ENCODE measurements at places on chromosomes 11 and 22.

DNA sequence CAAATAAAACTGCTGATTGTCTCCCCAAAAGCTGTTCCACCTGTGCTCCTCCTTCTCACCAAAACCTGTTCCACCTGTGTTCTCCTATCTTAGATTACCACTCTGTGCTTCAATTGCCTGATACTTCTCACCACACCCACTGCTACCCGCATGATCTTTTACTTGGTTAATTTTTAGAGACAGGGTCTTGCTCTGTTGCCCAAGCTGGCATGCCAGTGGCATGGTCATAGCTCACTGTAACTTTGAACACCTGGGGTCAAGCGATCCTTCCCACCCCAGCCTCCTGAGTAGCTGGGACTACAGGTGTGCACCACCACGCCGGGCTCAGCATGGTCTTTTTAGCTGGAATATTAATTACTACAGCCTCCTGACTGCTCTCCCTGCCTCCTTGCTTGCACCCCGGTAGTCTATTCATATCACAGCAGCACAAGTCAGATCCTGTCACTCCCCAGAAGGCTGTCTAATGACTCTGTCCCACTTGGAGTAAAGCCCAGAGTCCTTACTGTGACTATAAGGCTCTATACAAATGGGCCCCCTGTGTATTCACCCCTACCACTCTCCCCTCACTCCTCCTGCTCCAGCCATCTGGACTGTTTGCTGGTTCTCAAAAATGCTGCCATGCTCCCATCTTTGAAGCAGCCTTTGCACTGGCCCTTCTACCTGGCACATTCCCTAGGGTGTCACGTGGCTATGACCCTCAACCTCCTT lies 3.5 kb downstream of the C11orf91 start:
- H3K4me1 ChIP-seq: peaks cover 16% of the 10 kb centered on the region
- no peak overlapping the region for H3K4me3 ChIP-seq
- peaks cover 40% of the 10 kb centered on the region for H3K27me3 ChIP-seq
- DNase-seq: no peak
- no peak overlapping the region for H3K27ac ChIP-seq
- H3K36me3 ChIP-seq: peaks cover 4% of the 10 kb centered on the region

- no peaks in the 10 kb centered on the region for H3K4me1 ChIP-seq
- H3K36me3 ChIP-seq: no peaks in the 10 kb centered on the region
- no peak overlapping the region for H3K4me3 ChIP-seq
- H3K27ac ChIP-seq: no peak overlapping the region
These were observed 120.3 kb upstream of the ZC3H12C start for GRCh38 chr11:109972939-109973338.

GRCh38 chr11:69652999-69653398 lies 12.0 kb downstream of the CCND1 start:
- no peaks in the 10 kb centered on the region for H3K27me3 ChIP-seq
- no peak overlapping the region for H3K4me3 ChIP-seq
- H3K4me1 ChIP-seq: no peaks in the 10 kb centered on the region
- DNase-seq: no peak

DNA sequence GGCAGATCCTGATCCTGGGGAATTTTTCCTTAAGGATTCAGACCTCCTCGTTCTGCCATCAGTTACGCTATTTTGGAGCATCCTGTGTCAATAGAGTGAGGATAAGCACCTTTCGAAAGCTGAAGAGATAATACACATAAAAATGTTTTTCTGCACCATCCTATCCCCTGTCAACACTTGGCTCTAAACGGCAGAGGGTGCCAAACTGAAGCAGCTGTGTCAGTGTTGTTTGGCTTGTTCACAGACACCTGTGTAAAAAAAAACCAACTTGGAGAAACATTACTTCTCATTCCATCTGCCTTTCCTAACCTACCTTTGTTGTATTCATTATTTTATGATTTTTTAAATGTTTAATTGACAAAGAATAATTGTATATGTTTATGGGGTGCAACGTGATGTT lies 417.0 kb upstream of the DDI1 start:
- H3K4me1 ChIP-seq: no peaks in the 10 kb centered on the region
- H3K4me3 ChIP-seq: no peak overlapping the region
- no peaks in the 10 kb centered on the region for H3K36me3 ChIP-seq
- peaks cover 13% of the 10 kb centered on the region for H3K27me3 ChIP-seq
- no peak for DNase-seq
- no peak overlapping the region for H3K27ac ChIP-seq

DNA sequence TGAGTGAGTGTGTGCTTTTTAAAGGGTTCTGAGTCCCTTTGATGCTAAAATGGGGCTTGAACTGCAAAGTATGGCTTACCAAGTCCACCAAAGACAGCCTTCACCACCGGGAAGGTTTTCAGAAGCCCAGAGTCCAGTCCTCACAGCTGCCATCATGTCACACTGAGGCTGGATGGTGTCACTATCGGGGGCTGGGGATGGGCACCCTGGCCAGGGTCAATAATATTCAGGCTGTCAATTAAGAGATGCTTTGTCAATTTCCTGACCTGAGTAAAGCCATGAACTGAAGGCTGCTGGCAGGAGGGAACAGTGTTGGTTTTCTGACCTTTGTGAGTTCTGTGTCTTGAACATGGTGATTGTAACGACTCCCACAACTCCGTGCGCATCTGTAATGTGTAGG lies 373.0 kb upstream of the B3GAT1 start:
- H3K4me3 ChIP-seq: no peak overlapping the region
- no peak for DNase-seq
- H3K27ac ChIP-seq: no peak overlapping the region
- H3K4me1 ChIP-seq: no peaks in the 10 kb centered on the region
- H3K36me3 ChIP-seq: no peaks in the 10 kb centered on the region

- no peaks in the 10 kb centered on the region for H3K27me3 ChIP-seq
- peaks cover 8% of the 10 kb centered on the region for H3K36me3 ChIP-seq
- H3K4me1 ChIP-seq: peaks cover 9% of the 10 kb centered on the region
These were observed 31.0 kb downstream of the TPCN2 start for GRCh38 chr11:69079661-69080256.

DNA sequence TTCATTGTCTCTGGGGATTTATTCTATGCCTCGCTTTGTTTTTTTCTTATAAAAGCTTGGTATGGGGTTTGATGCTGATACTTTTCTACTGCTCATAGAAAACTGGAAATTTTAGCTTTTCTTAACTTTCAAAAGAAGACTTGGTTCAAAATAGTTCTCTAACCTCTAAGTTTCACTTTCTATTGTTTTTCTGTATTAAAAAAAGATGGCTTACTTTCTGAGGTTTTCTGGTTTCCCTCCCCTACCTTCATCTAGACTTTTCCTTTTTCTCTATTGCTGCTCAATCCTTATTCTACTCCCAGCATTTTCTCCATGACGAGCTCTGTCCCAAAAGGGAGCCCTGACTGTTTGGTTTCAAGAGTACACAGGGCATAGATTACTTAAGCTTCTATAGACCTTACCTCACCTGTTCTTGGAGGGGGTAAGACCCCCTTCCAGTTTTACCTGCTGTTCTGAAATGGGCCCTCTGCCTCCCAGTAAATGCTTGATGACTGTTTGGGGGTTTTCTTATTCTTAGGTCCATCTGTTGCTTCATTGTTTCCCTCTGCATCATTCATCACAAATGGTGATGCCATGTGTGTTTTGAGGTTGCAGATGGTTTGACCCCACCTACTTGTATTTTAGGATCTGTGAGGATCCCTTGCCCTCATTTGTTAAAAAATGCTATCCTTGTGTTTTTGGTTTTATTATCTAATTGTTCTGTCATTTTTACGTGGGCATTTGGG lies 29.5 kb downstream of the DNHD1 start:
- peaks cover 5% of the 10 kb centered on the region for H3K36me3 ChIP-seq
- H3K4me3 ChIP-seq: peak overlapping the region; percentile 36
- peaks cover 11% of the 10 kb centered on the region for H3K4me1 ChIP-seq
- H3K27ac ChIP-seq: peak overlapping the region; percentile 85

GRCh38 chr11:88175569-88176075 lies 379 bp upstream of the RAB38 start:
- H3K27ac ChIP-seq: peak overlapping the region; percentile 64
- H3K4me1 ChIP-seq: peaks cover 21% of the 10 kb centered on the region
- peak overlapping the region; percentile 70 for H3K4me3 ChIP-seq
- H3K36me3 ChIP-seq: no peaks in the 10 kb centered on the region
- H3K27me3 ChIP-seq: no peaks in the 10 kb centered on the region
- no peak for DNase-seq

GRCh38 chr11:27757953-27758352 lies 57.7 kb upstream of the BDNF start:
- no peak for DNase-seq
- H3K27me3 ChIP-seq: no peaks in the 10 kb centered on the region
- no peak overlapping the region for H3K27ac ChIP-seq
- no peak overlapping the region for H3K4me3 ChIP-seq

GRCh38 chr22:47836957-47837356 lies 1074.5 kb downstream of the TBC1D22A start:
- H3K27me3 ChIP-seq: peaks cover 67% of the 10 kb centered on the region
- no peaks in the 10 kb centered on the region for H3K4me1 ChIP-seq
- no peaks in the 10 kb centered on the region for H3K36me3 ChIP-seq

DNA sequence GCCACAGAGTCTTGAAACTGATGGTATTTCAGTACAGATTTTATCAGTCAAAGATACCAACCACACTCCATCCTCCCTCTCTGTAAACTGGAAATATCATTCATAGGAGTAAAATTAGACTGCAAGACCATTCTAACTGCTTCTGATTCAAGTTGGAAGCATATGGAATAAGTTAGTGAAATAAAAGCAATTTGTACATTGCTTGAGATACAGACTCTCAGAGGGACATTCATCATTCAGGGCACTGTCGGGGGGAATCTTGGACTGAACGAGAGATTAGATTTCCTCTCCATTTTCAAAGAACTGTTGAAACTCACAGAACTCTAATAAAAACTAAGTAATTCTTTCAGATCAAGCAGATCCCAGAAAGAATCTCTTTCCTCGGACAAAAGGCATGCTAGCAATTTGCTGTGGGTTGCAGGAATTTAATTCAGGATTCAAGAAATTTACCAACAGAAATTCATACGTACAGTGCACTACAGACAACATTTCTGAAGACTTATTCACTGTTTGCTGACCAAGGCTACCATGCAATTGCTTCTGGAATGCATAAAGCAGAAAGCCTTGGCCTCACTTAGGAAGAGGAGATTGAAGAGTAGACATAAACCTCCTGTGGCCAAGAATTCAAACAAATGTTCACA lies 34.1 kb downstream of the PAMR1 start:
- no peaks in the 10 kb centered on the region for H3K4me1 ChIP-seq
- no peaks in the 10 kb centered on the region for H3K36me3 ChIP-seq
- H3K4me3 ChIP-seq: no peak overlapping the region
- peaks cover 32% of the 10 kb centered on the region for H3K27me3 ChIP-seq

DNA sequence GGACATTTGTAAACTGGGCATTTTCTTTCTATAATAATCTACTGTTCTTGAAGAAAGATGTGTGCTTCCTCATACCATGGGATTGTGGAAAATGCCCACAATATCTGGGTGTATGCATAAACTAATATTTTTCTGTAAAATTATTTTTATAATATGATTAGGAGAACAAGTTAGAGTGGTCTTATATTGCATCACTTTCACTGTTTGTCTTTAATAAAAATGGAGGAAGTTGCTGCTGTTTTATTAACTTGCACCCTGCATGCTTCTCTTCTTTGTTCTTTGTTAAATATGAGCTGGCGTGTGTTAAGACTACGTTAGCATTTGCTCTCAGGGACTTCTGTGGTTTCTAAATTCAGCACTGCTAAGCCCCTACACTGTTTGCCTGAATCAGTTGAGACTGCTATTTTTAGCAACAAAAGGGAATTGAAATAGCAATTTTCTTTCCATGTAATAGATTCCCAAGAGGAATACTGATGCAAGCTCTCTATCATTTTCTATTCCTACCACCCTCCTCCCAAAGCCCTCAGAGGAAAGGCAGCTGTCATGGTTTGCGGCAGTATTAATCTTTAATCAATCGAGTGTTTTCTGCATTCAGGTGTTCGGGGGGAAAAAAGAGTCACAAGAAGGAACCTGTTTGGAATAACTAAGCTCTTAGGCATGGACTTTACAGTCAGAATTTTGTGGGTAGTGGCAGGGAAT lies 56.1 kb downstream of the HSD17B12 start:
- no peak overlapping the region for H3K27ac ChIP-seq
- no peak overlapping the region for H3K4me3 ChIP-seq
- DNase-seq: no peak

DNA sequence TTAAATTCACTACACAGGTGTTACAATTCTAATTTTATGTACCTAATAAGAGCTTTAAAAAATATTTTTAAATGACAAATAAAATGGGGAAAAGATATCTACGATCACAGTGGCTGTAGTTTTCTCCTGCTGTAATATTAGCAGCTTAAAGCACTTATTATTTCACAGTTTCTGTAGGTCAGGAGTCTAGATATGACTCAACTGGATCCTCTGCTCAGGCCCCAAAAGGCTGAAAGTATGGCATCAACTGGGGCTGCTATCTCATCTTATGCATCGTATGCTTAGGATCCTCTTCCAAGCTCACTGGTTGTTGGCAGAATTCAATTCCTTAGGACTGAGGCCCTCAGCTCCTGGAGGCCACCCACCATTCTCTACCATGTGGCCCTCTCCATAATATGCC lies 12.8 kb downstream of the FBXO3 start:
- H3K27ac ChIP-seq: no peak overlapping the region
- peaks cover 61% of the 10 kb centered on the region for H3K36me3 ChIP-seq
- peaks cover 40% of the 10 kb centered on the region for H3K4me1 ChIP-seq
- no peak overlapping the region for H3K4me3 ChIP-seq
- no peak for DNase-seq

DNA sequence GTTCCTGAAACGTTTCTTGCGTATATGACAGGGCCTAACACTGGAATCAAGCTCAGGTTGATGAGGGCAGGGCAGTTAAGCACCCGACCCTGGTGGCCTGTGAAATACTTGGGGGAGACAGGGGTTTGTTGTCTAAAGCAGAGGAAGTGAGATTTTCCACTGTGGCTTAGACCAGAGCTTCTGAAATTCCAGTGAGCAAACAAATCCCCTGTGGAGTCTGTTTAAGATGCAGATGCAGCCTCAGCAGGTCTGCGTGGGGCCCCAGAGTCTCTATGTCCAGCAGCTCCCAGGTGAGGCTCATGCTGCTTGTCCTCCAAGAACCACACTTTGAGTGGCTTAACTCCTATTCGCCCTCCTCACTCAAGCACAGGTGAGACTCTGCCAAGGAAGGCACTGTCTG lies 39.1 kb upstream of the PRAME start:
- H3K36me3 ChIP-seq: no peaks in the 10 kb centered on the region
- no peak overlapping the region for H3K4me3 ChIP-seq
- DNase-seq: no peak
- no peak overlapping the region for H3K27ac ChIP-seq
- peaks cover 21% of the 10 kb centered on the region for H3K27me3 ChIP-seq
- peaks cover 7% of the 10 kb centered on the region for H3K4me1 ChIP-seq

- H3K27ac ChIP-seq: peak overlapping the region; percentile 54
- no peak overlapping the region for H3K4me3 ChIP-seq
- H3K4me1 ChIP-seq: no peaks in the 10 kb centered on the region
- H3K36me3 ChIP-seq: peaks cover 2% of the 10 kb centered on the region
These were observed 2.1 kb downstream of the OMP start for GRCh38 chr11:77104727-77105126.

GRCh38 chr22:26550498-26551033 lies 38.3 kb upstream of the TFIP11 start:
- no peaks in the 10 kb centered on the region for H3K27me3 ChIP-seq
- H3K27ac ChIP-seq: peak overlapping the region; percentile 30
- DNase-seq: no peak
- no peak overlapping the region for H3K4me3 ChIP-seq
